ENCODE measurements at places on chromosomes 16 and 17.

DNA sequence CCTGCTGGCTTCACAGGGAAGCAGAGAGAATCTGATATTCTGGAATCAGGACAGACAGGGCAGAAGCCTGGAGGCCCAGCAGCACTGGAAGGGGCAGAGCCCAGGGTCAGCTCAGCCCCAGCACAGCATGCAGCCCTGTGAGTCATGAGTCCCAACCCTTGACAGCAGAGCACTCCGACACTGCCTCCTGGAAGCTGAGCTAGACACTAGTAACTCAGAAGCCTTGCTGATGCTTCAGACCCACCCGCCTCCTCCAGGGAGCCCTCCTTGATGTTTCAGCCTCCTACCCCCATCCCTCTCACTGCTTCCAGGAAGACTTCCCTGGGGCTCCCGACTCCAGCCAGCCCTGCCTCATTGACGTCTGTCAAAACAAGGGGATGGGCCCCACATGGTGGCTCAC lies 6.9 kb downstream of the CAMKK1 start:
- no peak for DNase-seq

DNA sequence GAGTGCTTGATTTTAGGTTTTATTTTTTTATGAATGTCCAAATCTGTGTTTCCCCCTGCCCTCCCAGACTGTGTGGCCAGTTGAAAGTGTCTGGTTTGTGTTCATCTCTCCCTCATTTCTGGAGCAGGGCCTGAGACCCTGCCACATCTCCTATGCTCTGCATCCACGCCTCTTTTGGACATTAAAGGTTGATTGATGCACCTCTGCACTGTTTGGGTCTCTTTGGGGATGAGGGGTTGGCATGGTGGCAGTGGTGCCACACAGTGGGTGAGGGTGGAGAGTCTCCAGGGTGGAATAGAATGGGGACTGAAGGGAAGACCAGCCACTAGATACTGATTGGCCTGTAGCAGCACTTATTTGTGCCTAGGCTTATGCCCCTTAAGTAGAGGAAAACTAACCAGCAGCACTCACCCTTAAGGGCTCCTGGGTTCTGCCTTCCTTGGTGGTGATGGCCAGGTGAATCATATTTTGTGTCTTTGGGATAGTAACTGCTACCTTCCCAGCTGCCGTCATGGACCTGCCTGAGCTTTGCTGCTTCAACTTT lies 7.9 kb downstream of the DYNLL2 start:
- no peak for DNase-seq

GRCh38 chr16:66899945-66900710 lies 18.6 kb downstream of the CDH16 start:
- no peak for DNase-seq

GRCh38 chr16:49352892-49353291 lies 20.7 kb upstream of the C16orf78 start:
- no peak for DNase-seq

DNA sequence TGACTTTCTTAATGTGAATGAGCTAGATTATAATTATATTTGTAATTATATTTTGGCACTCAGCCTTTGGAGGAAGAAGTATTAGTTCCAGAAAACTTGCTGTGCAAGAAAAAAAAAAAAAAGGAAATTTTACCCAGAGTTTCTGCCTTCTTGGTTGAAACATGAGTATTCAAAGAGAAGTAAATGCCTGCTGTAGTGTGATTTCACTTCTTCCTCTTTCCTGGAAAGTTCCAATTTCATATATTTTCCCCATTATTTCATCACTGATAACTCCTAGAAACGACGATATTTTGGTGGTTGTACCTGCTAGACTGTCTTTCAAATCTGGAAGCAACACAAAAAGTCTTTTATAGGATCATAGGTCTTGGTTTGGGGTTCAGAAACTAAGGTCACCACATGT lies 20.4 kb upstream of the MPHOSPH6 start:
- DNase-seq, result no peak

DNA sequence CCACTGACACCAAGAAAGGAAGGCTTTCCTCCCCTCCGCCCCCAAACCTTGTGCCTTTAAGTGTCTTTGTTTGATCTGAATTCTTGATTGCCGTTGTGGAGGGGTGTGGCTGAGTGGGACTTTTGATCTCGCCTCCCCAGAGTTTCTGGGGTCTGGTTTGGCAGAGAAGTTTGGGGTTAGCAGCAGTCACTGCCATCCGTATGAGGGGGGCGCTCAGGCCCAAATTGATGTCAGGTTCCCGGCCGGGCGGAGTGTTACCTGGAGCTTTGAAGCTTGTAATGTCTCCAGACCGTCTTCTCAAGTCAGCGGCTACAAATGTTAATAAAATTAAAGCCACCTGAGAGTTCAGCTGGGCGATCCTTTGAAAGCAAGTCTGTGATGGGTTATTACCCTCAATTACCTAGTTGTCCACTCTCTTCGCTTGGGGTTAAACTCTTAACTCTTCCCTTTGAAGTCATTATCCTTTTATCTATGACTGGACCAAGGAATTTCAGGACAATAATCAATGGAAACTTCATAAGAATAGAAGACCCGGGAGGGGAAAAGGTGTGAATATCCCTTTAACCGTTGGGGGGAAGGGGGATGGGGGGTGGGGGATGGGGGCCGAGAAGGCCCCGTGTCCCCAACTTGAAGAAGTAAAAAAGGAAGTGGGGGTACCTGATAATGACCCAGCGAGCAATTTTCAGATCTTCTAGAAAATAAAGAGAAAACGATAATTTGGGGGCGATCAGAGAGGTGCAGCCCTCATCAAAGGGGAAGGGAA lies 31.8 kb upstream of the AXIN2 start:
- no peak for DNase-seq

GRCh38 chr17:68102318-68102758 lies 66.8 kb downstream of the KPNA2 start:
- DNase-seq, result no peak

DNA sequence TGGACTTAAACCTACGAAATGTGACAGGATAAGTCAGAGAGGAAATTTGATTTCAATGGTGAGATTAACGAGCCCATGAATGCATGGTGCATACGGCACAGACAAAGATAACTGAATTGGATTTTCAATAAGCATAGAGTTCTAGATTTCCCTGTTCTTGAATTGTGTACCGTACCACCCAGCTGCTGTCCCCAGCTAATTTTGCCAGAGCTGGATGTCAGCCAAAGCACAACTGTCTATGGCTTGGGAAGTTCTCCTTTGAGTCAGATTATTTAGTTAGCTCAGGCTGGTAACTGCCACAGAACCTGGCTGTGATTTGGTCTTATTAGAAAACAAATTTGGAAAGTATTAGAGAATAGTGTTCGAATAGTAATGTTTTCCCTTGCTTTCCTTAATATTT lies 143.1 kb downstream of the CDH13 start:
- DNase-seq, result no peak

- DNase-seq, result no peak
These were observed 609.9 kb upstream of the SALL1 start for GRCh38 chr16:51761001-51761400.

- no peak for DNase-seq
These were observed 57.3 kb upstream of the BCO1 start for GRCh38 chr16:81181013-81181720.

- no peak for DNase-seq
These were observed 65.5 kb upstream of the CREBBP start for GRCh38 chr16:3945751-3946603.

DNA sequence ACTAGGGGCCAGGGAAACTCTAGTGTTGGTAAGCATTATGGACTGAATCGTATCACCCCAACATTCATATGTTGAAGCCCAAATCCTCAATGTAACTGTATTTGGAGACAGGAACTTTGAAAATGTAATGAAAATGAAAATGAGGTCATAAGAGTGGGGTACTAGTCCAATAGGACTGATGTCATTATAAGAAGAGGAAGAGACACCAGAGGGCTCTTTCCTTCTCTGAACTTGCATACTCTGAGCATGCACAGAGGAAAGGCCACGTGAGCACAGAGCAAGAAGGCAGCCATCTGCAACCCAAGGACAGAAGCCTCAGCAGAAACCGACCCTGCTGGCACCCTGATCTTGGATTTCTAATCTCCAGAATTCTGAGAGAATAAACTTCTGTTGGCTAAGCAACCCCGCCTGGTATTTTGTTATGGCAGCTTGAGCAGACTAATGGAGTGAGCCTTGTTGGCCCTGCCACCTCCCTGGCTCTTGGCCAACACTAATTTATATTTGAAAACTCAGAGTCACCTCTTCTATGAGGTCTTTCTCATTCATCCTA lies 273.4 kb downstream of the NTN1 start:
- no peak for DNase-seq

DNA sequence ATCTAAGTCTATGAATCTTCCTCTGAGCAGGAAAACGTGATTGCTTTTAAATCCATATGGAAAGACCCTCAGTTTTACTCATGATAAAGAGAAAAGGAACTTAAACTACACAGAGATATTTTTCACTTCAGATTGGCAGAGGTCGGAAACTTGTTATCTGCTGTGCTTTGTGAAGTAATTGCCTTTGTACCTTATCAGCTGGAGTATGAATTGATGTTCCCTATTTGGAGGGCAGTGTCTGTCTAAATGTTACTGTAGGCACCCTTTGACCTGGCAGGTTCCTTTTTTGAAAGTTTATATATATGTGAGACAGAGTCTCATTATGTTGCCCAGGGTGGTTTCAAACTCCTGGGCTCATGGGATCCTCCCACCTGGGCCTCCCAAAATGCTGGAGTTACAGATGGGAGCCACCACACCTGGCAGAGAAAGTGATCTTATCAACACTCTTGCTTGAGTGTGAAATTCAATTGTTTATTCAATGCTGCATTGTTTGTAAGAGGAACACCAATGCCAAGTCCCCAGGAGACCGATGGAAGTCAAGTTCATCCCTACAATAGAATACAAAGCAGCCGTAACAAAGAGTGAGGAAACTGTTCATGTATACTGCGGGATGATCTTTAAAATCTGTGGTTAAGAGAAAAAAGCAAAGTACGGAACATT lies 52.3 kb downstream of the ABCC1 start:
- no peak for DNase-seq

DNA sequence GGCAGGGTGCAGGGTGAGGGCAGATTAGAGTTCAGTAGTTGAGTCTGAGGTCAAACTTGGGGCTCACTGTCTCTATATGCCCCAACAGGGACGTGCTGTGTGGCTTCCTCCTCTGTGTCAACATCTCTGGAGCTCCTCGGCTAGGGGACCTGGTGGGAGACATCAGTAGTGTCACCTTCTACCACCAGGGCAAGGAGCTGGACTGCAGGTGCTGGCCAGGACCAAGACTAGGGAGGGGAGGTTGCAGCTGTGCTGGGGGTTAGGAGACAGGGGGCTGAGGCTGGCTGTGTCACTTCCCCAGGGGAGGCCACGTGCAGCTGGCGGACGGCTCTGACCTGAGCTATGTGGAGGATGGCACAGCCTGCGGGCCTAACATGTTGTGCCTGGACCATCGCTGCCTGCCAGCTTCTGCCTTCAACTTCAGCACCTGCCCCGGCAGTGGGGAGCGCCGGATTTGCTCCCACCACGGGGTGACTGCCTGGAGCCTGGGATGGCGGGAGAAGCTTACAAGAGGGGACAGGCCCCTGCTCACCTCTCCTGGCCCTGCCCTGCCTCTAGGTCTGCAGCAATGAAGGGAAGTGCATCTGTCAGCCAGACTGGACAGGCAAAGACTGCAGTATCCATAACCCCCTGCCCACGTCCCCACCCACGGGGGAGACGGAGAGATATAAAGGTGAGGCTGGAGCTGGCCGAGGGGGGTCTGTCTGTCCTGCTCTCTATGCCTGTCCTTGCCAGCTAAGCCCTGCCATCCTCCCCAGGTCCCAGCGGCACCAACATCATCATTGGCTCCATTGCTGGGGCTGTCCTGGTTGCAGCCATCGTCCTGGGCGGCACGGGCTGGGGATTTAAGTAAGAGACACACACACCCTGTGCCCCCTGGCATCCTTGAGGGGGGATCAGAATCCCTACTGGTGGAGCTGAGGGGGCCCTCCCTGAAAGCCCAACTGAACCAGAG lies 18.9 kb downstream of the ADAM11 start:
- DNase-seq, result no peak

DNA sequence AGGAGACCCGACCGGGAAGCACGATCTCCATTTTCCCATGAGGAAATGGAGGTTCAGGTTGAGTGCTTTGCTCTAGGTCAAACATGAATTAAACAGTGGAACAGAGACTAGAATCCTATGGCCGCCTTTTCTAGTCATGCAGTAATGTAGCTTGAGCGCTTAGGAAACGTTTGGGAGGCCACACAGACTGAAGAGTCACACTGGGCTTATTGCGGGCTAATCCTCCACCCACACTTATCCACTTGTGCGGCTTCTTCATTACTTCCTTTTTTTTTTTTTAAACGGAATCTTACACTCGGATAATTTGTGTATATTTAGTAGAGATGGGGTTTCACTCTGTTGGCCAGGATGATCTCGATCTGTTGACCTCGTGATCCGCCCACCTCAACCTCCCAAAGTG lies 26.0 kb downstream of the CACNG3 start:
- DNase-seq, result no peak

- no peak for DNase-seq
These were observed 11.6 kb downstream of the STH start for GRCh38 chr17:46010597-46011186.

GRCh38 chr17:51815097-51815496 lies 343.4 kb downstream of the CA10 start:
- no peak for DNase-seq

- no peak for DNase-seq
These were observed 4.8 kb upstream of the MT2A start for GRCh38 chr16:56603589-56603988.

GRCh38 chr16:28998837-28999236 lies 14.0 kb downstream of the LAT start:
- no peak for DNase-seq

GRCh38 chr17:6591599-6592158 lies 35.3 kb upstream of the PITPNM3 start:
- DNase-seq, result no peak

DNA sequence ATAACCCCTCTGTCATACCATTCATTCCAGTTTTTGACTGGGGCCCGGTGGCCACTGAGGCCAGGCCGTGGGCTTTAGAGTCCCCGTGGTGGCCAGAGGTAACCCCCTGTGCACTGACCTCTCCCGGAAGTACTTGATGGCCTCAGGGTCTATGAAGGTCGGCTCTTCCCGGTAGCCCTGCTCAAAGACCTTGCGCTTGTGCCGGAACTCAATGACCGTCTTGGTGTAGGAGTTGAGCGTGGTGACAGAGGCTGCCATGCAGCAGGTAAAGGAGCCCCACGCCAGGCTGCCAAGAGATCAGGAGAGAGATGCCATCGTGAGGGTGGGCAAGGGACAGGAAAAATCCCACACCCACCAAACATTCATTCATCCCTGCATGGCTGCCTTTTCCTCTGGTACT lies 234.8 kb downstream of the GSG1L start:
- DNase-seq, result no peak

GRCh38 chr17:49739641-49740271 lies 24.2 kb downstream of the FAM117A start:
- DNase-seq, result peak; percentile 85

- DNase-seq, result no peak
These were observed 28.2 kb upstream of the PSMD7 start for GRCh38 chr16:74268372-74268782.
